ENCODE measurements at places on chromosomes 16 and 17.

DNA sequence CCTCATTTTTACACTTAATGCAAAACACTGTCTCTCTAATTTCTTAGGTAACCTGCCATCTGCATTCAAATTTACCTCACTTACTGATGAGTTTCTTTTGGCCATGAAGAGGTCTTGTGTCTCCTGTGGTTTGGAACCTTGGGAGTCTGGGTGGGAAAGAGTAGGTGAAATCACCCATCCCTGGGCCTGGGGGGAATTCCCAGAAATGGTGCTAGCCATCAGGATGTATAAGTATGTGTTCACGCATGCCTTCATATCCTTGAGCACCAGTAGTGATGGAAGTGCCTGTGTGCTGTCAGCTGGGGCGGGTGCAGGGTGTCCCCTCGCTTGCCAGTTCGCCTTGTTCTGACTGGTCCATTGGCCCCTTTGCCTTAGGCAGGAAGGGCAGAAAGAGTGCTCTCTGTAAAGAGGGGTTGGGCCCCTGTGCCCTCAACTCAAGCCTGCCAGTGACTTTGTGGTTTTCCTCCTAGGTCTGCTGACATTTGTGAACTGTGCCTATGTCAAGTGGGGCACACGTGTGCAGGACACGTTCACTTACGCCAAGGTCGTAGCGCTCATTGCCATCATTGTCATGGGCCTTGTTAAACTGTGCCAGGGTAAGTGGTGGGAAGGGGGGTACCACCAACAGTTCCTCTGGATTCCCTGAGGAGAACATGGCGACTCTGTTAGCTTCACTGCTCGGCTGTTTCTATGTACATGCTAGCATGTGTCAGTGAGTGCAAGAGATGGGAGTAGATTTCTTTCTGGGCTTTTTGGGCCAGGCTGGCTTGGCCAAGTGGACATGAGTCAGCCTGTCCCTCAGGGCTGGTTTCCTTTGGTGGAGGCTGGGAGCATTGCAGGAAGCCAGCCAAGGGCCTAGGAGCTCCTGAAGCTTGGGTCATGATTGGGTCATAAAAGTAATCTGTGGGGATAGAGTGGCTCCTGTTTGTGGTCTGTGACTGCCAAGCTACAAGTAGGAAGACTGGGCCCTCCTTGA is 23.2 kb downstream of the SLC7A6OS start:
- peak; percentile 36 for DNase-seq

- DNase-seq: no peak
Measured at GRCh38 chr16:67518676-67519075, 10.0 kb upstream of the RIPOR1 start.

GRCh38 chr16:81583893-81584631 is 139.5 kb downstream of the CMIP start:
- DNase-seq: no peak

- peak; percentile 61 for DNase-seq
Measured at GRCh38 chr17:68290268-68290954, 516 bp downstream of the SLC16A6 start.

GRCh38 chr17:15909481-15909991 is 35.4 kb upstream of the ADORA2B start:
- no peak for DNase-seq

DNA sequence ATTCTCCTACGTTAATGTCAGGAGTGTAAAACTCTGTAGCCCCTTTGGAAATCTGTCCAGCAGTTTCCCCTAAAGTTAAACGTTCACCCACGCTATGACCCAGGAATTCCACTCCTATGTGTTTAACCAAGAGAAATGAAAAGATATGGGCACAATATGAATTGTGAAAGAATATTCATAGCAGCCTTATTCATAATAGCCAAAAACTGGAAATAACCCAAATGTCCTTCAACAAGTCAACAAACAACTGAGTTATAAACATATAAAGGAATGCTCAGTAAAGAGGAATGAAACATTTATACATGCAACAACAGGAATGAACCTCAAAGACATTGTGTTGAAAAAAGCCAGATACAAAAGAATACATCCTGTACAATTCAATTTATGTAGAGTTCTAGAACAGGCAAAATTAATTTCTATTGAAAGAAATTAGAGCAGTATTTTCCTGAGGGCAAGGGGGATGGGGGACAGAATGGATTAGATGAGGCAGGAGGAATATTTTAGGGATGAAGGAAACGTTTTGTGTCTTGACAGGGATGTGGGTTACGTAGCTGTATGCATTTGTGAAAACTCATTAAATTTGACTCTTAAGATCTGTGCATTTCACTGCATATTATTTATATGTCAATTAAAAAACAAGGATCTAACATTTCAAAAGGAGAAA is 286.7 kb upstream of the CDH5 start:
- no peak for DNase-seq

GRCh38 chr17:31687505-31688126 is 171.4 kb downstream of the COPRS start:
- no peak for DNase-seq

DNA sequence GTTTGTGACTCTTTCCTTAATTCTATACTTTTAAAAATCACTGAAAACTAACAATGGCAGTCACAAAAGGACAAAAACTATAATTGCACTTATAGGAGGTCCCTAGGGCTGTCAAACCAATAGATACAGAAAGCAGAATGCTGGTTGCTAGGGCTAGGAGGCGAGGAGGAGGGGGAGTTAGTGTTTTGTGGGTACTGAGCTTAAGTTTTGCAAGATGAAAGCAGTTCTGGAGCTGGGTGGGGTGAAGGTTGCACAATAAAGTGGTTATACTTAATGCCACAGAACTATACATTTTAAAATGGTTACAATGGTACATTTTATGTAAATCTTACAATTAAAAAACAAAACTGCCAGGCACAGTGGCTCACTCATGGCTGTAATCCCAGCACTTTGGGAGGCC is 27.3 kb downstream of the NUBP1 start:
- no peak for DNase-seq

DNA sequence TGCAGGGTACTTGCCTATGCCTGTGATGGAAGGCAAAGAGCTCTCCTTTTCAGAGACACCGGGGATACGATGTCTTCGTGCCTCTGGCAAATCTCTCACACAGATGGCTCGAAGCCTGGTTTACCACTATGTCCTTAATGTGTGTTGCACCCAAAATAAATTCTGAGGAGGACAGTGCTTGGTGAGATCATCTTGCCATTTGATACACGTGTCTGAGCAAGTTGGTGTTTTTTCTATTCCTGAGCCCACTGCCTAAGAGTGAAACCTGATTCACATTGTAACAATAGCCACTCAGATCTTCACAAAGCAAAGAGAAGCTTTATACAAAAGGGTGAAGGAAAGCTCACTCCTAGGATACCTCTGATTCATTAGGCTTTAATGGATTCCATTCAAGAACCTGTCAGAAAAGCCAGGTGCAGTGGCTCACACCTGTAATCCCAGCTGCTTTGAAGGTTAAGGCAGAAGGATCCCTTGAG is 33.1 kb upstream of the AKAP1 start:
- DNase-seq: no peak

- DNase-seq: no peak
Measured at GRCh38 chr17:81482673-81483072, 29.9 kb downstream of the ACTG1 start.

GRCh38 chr17:50110591-50111349 is 15.6 kb downstream of the PDK2 start:
- DNase-seq: no peak

GRCh38 chr16:73066331-73066926 is 18.5 kb upstream of the ZFHX3 start:
- DNase-seq: no peak

GRCh38 chr17:40075201-40075941 is 12.6 kb downstream of the THRA start:
- DNase-seq: peak; percentile 64

DNA sequence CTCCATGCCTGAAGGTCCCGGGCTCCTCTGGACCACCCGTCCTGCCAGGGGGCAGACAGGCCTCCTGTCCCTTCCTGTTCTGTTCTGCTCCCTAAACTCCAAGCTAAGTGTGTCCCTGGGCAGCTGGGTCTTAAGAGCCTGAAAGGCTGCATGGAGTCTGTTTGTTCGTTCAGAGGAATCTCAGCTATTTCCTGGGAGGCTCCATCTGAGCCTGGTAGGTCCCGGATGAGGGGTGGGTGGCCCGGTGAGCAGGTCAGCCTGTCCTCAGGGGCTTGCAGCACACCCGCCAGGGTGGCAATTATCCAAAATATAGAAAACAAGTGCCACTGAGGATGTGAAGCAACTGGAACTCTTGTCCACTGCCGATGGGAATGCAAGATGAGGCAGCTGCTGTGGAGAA is 12.6 kb downstream of the ACTG1 start:
- no peak for DNase-seq

- DNase-seq: no peak
Measured at GRCh38 chr17:27445971-27446370, 10.3 kb upstream of the KSR1 start.

- DNase-seq: no peak
Measured at GRCh38 chr16:77890075-77890474, 101.7 kb downstream of the VAT1L start.

DNA sequence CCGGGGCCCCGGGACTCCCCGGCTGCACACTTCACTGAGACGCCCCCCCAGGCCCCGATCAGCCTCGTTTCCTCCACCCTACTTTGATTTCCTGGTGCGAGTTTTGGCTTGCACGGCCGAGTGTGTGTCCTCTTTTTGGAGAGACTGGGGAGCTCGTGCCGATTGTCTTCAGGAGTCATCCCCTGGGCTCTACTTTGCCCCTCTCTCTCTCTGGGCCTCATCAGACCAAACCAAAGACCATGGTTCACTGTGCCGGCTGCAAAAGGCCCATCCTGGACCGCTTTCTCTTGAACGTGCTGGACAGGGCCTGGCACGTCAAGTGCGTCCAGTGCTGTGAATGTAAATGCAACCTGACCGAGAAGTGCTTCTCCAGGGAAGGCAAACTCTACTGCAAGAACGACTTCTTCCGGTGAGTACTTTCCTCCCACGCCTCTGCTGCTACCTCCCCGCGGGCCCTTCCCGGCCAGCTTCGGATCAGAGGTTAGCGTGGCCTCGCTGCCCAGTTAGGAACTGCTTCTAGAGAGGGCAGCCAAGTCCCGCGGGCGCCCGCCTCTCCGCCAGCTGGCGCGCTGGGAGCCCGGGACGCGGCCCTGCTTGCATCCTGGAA is 787 bp downstream of the LHX1 start:
- DNase-seq: no peak

GRCh38 chr16:26705346-26705745 is 361.4 kb upstream of the C16orf82 start:
- DNase-seq: no peak

DNA sequence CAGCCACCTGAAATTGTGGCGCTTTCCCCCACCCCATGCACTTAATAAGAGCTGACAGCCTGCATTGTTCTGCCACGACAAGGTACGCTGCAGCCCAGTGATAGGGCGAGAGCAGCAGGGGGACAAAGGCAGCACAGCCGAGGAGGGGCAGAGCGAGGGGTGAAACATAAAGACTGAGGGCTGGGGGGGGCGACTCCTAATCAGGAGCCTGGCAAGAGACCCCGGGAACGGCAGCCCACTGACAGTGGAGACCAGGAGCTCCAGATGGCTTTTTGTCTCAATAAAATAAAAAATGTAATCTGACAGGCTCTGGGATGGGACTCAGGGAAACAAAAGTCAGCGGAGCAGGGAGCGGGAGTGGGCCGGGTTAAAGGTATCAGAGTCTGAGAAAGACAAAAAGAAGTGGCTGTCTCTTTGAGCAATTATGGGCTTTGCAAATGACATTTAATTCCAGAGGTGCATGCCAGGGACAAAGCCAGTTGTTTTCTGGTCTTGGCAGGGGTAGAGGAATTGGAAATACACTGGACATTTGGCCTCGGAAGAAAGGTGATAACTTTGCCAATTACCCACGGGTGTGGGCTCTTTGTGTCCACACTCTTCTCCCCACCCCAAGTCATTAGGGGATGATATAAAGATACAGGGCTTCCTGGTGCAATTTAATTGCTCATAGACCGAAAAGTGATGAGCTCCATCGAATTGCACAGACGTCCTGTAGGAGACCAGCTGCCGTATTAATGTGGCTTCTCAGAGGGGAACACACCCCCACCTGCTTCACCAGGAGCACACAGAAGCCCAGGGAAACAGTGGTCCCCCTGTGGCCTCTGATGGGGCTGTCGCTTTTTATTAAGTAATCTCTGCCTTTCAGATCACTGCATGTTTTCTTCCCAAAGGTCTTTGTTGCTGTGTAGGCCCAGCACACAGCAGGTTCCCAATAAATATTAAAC is 17.6 kb upstream of the CCDC182 start:
- DNase-seq: no peak

DNA sequence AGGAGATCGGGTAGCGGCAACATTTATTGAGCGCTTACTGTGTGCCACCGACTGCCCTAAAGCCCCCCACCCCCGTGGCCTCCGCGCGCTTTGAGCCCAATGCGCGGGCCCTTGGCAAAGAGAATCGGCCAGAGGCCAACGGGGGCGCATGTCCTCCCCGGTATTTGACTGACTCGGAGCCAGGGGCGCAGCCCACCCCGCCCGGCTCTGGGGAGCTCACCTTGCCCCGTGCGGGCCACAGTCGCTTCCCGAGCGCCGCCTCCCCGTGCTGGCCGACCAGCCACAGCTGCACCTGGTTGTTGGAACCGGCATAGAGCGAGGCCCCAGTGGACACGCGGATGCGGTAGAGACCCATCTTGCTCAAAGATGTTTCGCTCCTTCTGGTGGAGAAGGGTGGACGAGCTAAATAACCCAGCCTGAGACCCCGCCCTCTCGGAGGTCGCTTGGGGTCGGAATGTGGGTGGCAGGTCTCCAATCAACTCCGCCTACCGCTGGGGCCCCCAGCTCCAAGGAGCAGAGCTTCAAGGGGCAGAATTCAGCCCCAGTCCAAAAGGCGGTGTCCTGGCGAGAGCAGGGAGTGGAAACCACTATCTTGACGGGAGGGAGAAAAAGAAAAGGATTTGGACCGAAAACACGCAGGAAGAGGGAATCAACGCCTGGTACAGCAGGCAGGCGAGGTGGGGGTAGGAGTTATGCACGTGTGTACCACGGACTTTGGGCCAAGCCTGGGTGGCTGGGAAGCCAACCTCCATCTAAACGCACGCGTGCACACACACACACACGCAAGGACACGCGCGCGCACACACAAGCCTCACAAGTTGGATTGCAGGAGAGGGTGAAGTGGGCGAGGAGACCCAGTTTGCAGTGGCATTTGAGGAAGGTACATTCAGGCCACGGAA is at the start of gene ALOX15:
TSS of gene ALOX15 (minus strand) at position 382 of the 899 bp plus-strand sequence. CDS start at position 355, 27 bp downstream.
- no peak for DNase-seq

- DNase-seq: peak; percentile 46
Measured at GRCh38 chr16:2475413-2476344, 752 bp downstream of the TBC1D24 start.

DNA sequence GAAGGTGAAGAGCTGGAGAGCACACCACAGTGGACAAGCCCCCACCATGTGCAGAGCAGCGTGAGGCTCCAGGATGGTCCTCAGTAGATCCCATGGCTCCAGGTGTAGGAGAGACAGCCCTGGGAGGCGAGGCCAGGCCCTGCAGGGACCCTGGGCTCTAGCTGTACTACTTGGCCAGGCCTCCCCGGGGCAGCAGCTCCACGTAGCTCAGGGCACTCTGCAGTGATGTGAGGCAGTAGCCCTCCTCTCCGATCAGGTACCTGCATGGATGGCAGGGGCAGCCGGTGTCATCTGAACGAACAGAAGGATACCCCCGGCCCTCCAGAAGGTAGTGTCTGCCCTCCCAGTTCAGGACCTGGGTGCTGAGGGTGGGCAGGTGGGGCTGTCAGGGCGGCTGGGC is 6.2 kb upstream of the SPATA2L start:
- no peak for DNase-seq

Data from T-cell (primary cell).